Posterior vena cava (tissue), 2 donors: ENCODE measurements at places on chromosomes 12 and 14. TPM values are rescaled to one million over a fixed set of nuclear protein-coding genes. Genes with fewer than 3 reads are reported as not detected.

Gene GAS2L3
- 9.5 TPM for total RNA-seq

Gene AQP5
- not detected for total RNA-seq

Gene KRT6C
- not detected for total RNA-seq

Gene SLC24A4
- total RNA-seq, result 0.67 TPM

Gene DDX55
- 19.8 TPM for total RNA-seq

Gene SERPINA1
- total RNA-seq, result 10.3 TPM
